ENCODE measurements at places on chromosomes 11 and 22. TPM values are rescaled to one million over a fixed set of nuclear protein-coding genes. Genes with fewer than 3 reads are reported as not detected.
A peak's percentile ranks its signal among the peaks of the same experiment; 100 is the strongest.

- peak; percentile 77 for DNase-seq
Measured at GRCh38 chr11:11798586-11799438, 43.0 kb upstream of the USP47 start.

- peak; percentile 54 for DNase-seq
Measured at GRCh38 chr22:19179497-19180048, 1.0 kb upstream of the SLC25A1 start.

- DNase-seq, result no peak
Measured at GRCh38 chr11:26948881-26949280, 45.0 kb upstream of the FIBIN start.

DNA sequence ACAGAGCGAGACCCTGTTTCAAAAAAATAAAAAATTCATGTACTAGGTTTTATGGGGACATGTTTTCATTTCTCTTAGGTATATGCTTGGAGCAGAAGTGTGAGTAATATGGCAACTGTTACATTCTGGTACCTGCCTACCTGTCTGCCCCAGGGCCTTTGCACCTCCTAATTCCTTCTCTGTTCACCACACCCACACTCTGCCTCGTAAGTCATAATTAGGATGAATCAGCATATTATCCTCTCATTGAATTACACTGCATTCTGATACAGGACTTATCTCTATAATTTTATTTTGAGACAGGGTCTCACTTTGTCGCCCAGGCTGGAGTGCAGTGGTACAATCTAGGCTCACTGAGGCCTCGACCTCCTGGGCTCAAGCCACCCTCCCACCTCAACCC lies 3.1 kb upstream of the RAPSN start:
- no peak for DNase-seq

- DNase-seq, result no peak
Measured at GRCh38 chr22:37627121-37627520, 12.3 kb upstream of the SH3BP1 start.

DNA sequence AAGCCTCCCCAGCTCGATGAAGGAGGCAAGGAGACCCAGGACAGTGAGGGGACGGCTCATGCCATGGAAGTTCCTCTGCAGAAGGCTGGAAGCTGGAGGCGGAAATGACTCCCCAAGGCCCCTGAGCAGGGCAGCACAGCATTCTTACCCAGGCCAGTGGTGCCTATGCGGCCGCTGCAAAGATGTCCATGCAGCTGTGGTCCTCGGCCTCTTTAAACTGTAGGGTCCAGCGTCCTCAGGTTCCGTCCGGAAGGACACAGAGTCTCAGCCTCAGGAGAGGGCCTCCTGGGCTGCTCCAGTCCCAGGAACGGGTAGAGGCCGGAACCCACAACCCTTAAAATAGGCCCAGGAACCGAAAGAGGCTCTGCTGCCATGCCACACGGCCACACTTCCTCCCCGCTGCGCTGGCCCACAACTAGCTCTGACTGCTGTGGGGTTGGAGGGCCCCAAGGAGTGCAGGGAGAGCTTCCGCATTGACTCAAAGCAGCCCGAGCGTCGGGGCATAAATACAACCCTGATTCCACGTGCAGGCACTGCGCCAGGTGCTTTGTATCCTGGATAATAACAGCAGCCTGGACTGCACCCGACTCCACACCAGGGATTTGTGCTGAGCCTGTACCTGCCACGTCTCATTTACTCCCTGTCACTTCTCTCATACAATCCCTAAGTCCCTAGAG lies 5.5 kb downstream of the KIAA0930 start:
- DNase-seq, result no peak

GRCh38 chr11:34621876-34622275 lies 983 bp downstream of the EHF start:
- DNase-seq, result no peak

DNA sequence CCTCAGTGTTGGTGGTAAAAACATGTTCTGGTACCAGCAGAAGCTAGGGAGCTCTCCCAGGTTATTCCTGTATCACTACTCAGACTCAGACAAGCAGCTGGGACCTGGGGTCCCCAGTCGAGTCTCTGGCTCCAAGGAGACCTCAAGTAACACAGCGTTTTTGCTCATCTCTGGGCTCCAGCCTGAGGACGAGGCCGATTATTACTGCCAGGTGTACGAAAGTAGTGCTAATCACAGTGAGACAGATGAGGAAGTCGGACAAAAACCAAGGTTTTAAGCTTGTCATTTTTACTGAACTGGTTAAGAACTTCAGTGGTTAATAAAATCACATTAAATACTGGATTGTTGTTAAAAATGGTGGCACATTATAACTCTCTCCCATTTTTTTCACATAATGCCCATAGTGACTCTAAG lies 42.6 kb upstream of the VPREB1 start:
- no peak for DNase-seq

DNA sequence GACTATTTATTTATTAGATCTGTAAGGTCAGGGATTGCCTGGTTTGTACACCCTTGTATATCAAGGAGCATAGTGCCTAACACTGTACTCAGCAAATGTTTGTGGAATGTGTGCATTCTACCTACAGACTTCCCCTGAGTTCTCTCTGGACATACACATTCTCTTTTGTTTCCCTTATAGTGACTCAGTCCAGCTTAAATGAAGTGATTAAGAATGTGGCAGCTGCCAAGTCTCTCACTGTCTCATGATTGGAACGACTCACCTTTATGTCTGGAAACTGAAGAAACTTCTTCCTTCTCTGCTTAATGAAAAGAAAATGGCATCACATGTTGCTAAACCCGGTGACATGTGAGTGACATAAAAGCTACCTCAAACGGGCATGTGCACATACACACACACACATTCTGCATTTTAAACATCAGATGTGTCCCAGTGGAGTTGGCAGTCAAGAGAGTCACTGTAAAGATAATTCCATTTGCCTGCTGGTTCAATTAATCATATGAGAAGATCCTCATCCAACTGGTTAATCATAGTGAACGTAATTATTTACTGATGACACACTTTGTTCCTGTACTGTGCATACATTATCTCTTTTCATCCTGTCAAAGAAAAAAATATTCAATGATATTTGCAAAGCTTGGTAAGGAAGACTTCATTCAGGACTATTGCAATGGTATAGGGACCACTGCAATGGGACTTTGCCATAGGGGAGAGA lies 42.8 kb downstream of the GLYAT start:
- no peak for DNase-seq

DNA sequence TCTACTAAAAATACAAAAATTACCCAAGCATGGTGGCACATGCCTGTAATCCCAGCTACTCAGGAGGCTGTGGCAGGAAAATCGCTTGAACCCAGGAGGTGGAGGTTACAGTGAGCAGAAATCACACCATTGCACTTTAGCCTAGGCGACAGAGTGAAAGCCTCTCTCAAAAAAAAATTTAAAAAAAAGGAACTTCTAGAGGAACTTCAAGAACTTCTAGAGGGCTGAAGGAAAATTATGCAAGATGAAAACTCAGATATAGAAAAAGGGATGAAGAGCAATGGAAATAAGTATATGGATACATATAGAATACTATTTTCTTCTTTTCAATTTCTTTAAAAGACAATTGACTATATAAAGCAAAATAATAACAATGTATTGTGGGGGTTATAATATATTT lies 51.2 kb upstream of the PRR5 start:
- no peak for DNase-seq

DNA sequence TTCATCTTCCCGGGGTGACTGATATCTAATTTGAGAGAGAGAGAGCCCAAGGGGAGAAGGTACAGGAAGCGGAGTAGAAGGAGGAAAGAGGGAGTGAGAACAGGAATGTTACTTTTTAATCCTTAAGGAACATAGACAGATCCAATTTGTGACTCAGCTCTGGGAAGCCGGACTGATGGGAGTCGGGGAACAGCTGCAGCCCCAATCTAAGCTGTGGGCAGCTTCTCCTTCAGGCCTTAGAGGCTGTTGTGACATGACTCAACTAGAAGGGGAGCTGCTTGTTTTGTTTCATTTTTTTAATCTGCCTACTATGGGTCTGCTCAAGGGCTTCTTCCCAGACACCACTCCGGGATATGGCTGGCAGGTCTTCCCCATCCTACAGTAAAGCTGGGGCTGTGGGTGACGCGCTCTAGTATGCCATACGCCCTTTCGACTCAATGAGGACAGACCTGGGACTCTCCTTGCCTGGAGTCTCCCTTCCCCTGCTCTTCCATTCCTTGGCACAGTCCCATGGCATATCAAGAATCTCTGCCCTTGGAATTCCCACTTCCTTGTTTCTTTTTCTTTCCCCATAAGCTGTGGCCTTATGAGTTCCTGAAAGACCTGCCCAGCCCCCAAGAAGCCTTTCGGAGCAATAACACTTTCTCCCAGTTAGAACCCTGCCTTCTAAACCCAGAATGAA lies 103.3 kb upstream of the AKIP1 start:
- DNase-seq, result peak; percentile 81

Gene ZC3H12C
- 7.9 TPM for polyA plus RNA-seq

Gene CSNK2A3
- polyA plus RNA-seq, result 1.3 TPM

Gene CHRDL2
- 5.1 TPM for polyA plus RNA-seq

Gene RAB36
- 1.3 TPM for polyA plus RNA-seq

Gene TNNI2
- 2,514 TPM for polyA plus RNA-seq

Gene KCNQ1
- polyA plus RNA-seq, result 3.6 TPM

Measured in muscle of back (tissue), 13 donors.